Midbrain (tissue), 1 donor: ENCODE measurements at places on chromosomes 1 and 21.
A peak's percentile ranks its signal among the peaks of the same experiment; 100 is the strongest.

DNA sequence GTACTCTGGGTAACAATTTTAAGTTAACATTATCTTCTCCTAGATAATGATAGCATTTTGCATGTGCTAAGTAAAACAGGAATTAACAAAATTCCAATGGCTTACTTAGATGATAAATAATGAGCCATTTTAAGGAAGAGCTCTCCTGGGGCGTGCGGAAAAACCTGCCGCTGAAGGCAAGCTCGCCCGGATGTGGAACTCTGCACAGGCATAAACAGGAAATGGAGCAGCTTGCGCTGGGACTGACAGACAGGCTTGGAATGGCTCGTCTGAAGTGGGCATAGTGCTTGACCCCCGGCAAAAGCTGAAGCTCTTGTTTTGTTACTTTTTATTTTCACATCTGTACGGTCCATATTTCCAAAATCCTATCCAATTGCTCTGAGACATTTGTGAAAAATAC lies 169.2 kb downstream of the ZNF281 start:
- no peak for DNase-seq

GRCh38 chr1:172646653-172647052 lies 12.2 kb upstream of the FASLG start:
- no peak for DNase-seq

GRCh38 chr1:187042538-187042937 lies 213.8 kb downstream of the PLA2G4A start:
- no peak for DNase-seq

DNA sequence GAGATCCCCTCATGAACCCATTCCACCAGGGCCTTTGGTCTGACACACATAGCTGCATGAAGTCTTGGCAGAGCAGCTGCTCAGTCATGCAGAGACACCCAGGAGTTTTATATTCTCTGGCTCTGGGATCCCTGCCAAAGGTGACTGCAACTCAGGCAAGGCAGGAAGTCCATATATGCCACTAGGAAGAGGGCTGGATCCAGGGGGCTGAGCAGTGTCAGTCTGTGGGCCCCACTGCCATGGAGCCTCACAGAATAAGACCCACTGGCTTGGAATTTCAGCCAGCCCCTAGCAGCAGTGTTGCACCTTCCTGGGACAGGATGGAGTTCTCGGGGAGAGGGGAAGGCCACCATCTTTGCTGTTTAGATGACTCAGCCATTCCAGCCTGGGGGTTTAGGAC lies 199.7 kb downstream of the TBX15 start:
- no peak for DNase-seq

DNA sequence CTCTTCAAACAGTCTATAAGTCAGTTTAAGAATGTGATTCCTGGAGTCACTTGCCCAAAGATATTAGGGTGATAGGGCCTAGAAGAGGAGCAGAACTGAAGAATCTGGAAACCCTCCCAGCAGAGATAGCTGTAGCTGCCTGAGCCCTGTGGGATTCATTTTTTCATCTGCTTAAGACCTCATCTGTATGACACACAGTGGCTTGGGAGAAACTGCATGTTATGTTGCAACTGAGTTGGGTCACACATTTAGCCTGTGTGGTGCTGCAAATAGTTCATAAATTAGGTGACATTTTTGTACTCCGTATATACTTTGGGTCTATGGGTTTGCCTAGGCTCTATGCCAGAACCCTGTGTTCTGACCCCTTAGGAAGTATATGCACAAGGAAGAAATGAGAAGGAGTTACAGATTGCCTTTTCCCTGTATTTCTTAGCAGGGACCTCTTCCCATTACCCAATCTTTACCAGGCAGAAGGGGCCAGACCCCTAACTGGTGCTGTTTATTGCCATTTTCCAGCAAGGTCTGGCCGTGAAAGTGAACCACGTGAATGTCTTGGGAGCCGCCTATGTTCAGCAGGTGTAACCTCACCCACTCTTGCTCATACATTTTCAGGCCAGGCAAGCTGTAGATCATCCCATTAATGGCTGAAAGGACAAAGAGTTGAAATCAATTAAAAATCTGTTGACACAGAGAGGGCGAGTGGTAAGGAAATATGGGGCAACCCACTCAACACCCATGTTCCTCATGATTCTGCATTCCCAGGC lies 41.9 kb upstream of the SLC19A2 start:
- DNase-seq: no peak

- no peak for DNase-seq
Measured at GRCh38 chr1:175493321-175494010, 249.9 kb downstream of the TNR start.

- DNase-seq: no peak
Measured at GRCh38 chr1:177471244-177471643, 300.5 kb downstream of the BRINP2 start.

DNA sequence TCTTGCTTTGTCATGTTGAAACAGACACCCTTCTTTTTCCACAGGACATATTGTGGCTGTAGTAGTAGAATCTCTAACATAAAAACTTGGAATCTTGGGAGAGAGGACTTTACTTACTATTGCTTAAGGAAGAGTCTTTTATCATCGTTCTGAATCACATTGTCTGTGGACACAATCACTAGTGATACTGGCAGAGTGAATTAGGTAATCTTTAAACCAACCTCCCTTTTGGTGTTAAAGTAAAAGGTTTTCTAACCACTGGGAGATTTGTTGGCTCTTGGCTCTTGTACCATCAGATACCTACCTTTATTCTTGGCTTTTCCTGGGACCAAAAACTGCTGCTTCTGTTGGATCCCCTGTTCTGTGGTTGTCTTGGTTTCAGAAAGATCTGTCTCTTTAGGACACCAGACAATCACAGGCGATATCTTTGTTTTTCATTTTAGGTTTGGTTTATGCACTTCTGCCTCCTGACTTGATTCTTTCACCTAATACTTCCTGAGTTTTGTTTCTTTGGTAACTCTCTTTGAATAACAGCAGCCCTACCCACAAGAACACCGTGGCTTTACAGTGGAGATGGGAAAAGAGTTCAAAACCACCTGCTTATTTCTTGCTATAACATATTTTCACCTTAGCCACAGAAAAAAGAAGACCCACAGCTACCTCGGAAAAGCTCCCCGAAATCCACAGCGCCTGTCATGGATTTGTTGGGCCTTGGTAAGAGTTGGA lies 36.6 kb upstream of the ZFP69B start:
- no peak for DNase-seq

GRCh38 chr1:51564124-51564523 lies 45.1 kb upstream of the EPS15 start:
- DNase-seq: no peak

- no peak for DNase-seq
Measured at GRCh38 chr21:32979598-32980268, 46.0 kb upstream of the OLIG2 start.

DNA sequence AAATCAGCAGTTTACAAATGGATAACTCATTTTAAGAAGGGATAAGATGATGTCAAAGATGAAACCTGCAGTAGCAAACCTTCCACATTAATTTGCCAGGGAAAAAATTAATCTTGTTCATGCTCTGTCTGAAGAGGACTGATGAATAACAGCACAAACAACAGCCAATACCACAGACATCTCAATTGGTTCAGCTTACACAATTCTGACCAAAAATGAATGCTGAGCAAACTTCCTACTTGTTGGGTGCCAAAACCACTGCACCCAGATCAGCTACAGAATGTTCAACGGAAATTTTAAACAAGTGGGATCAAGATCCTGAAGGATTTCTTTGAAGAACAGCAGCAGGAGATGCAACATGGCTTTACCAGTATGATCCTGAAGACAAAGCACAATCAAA lies 98.3 kb downstream of the COQ8A start:
- no peak for DNase-seq

- DNase-seq: no peak
Measured at GRCh38 chr1:83810144-83810543, 188.8 kb downstream of the TTLL7 start.

DNA sequence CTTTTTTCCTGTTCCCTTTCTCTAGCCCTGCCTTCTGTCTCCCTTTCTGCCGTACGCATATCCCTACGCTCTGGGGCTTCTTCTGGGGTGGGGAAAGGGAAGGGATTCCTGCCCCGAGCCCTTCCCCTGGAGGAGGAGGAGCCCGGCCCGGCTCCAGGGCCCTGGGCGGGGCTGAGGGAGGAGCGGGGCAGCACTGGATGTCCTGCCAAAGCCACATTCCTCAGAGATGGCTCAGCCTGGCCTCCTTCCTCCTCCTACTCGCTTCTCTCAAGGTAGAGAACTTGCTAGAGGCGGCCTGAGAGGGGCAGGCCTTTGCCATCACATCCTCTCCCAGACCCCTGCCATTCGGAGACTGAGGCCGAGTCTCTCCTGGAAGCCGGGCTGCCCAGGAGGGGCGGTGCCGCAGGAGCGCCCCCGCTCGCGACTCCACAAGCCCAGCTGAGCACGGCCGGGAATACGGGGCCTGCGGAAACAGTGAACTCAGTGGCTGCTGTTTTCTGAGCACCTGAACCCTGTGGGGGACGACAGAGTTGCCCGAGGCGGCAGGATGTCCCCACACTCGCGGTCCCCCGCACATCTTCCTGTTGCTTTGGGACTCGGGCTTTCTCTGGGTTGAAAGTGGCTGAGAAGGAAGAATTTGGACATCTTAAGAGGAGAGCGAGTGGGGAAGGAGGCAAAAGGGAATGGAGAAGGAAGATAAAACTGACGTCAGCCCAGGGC lies 12.2 kb downstream of the ADAMTSL4 start:
- peak; percentile 85 for DNase-seq

- DNase-seq: no peak
Measured at GRCh38 chr1:20366056-20366462, 75.4 kb downstream of the VWA5B1 start.

GRCh38 chr1:238257018-238257621 lies 366.4 kb upstream of the ZP4 start:
- DNase-seq: no peak

GRCh38 chr1:170592591-170593111 lies 60.7 kb downstream of the GORAB start:
- no peak for DNase-seq

DNA sequence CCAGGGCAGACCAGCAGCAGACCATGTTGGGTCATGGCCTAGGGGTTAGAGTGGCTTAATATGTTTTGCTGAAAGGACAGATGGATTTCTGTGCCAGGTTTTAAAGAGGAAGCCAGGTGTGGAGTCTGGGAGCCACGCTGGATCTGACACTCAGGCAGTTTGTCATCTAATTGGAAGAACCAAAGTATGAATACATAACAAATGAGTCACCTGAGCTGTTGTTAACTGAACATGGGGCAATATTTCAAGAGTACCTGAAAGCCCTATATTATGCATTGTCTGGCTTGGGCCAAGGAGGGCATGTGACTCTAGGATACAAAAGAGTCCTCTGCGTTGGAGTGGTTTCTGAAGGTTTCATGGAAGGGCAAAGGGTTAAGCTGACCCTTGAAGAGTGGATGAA lies 70.6 kb downstream of the LMO4 start:
- DNase-seq: no peak

- DNase-seq: no peak
Measured at GRCh38 chr1:186518395-186518794, 57.5 kb upstream of the PDC start.

DNA sequence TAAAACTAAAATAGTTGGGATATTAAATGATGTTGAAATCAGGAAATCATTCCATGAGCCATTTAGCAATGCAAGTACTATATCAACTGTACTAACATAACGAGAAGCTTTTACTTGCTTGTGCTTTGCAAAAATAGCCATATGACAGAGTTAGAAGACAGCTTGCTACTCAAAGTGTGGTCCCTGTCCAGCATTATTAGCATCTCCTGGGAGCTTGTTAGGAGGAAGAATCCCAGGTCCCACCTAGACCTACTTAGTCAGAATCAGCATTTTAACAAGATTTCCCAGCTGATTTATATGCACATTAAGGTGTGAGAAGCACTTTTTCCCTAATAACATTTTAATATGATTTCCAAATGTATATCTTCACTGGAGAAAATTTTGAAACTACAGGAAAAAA lies 4.7 kb downstream of the PRKACB start:
- DNase-seq: no peak

DNA sequence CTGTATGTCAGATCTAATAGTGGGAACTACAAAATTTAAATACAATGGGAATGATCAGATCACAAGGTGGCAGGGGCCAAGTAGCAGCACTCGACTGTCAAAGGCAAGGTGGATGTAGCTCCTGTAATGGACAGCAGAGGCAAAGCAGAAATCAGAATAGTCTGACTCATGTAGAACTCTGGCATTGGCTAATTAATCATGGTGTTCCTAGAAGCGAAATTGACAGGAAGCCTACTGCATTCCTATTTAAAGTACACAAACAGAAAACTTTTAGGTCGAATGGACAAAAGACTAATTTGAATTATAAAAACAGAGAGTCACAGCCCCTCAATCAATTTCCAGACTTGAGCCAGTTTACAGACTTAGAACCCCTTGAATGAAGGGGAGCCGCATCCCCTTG lies 17.4 kb upstream of the IL12RB2 start:
- no peak for DNase-seq

DNA sequence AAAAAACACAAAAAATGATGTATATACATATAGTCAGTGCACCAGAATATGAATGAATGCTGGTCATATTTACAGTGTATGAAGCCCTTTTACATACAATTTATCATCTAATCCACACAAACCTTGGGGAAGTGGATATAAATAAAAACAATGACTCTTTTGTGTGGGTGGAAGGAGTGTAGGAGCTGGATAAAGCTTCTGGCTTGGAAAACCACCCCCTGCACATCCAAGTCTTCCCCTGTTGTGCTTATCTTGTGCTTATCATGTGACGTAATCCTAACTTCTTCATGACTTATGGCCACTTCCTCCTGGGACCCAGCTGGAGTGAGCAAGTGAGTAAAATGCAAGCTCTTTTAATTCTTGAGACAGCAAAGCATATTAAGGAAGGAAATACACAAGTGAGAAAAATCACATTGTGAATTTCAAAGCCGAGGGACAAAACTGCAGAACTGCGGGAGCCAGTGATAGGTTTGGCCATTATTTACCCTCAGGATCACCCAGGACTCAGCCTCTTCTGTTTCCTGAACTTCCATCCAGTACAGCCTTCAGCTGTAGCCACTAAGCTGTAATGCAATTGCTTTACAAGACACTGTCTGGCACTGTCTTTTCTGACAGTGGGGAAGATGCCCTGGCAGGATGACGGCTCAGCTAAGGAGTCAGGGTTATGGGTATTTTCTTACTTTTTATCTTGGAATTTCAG lies 104.0 kb upstream of the PPM1J start:
- DNase-seq: peak; percentile 3

DNA sequence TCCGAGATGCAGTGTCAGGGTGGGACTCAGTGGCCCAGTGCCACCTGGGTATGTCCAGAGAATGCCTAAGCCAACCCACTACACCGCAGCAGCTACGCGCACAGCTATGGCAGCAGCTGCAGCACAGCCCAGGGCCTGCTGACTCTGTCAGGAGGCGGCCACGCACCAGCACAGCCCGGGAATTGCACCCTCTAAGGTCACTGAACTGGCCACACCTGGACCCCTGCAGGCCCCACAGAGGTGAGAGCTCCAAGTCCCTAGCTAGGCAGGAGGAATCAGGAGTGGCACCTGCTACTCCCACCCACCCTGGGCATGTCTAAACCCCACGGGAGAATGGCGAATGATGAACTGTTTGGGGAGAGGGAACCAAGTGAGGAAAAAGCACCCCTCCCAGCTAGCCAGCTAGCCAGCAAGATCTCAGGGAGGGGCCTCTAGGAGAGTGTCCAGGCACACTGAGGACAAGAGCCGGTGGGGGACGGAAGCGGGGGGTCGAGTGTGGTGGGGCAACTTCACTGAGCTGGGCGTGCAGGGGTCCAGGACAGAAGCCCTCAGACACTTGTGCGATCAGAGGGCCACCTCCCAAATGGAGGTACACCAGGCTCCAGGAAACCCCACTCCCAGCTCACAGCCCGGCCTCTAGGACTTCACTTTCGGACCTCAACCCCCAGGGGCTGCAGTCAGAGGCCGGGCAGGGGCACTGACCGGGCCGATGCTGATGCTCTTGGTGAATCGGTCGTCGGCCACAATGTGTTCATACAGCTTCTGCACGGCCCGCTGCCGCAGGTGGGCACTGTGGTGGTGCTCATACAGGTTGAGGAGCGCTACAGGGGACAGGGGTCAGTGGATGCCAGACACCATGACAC lies 13.9 kb downstream of the LSS start:
- no peak for DNase-seq
